T-helper 17 cell (primary cell): ENCODE measurements at places on chromosomes 1 and 21. TPM values are rescaled to one million over a fixed set of nuclear protein-coding genes. Genes with fewer than 3 reads are reported as not detected.

DNA sequence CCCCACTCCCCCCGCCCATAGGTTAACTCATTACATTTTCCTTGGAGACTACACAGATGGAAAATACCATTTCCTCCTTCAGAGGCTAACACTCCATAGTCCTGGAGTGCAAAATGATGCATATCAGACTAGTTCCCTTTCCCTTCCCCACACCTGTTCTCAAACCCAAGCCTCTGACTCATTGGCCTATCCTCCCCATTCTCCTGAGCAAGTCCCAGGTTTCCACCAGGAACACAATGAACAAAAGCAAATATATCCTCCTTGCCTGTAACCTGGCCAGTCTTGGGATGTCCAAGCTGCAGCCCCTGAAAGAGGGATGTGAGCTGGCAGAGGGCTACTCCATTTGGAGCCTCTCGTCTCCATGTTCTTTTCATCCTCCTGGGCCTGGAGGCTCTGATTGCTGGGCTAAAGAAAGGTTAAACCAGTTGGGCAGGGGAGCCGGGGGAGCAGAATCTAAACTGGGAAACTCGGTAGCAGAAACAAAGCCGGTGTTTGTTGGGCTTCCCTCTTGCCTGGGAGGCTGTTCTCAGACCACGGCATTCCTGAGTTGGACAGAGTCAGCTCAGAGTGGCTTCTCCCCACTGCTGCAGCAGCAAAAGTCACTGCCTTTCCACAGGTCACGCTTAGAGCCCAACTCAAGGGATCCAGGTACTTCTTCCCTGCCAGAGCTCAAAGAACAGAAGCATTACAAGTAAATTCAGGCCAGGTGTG lies 13.9 kb downstream of the SSR2 start:
- no peak for DNase-seq

Gene CHAF1B
- total RNA-seq = 5.7 TPM

DNA sequence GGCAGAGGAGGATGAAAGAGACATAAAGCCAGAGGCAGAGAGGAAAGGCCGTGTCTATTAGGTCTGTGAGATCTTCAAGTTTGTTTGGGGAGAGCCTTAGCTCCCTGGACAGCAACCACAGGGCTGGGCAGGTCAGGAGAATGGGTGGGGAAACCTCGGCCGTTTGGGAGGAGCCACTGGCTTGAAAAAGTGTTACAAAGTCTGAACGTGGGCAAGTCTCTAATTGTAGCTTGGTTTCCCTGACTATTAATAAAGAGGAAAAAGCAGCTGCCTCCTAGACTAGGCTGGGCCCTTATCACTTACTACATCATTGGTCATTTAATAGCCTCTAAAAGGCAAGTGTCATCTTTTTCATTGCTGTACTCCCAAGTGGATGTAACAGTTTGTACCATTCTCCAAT lies at the start of gene CCDC17:
CCDC17 (minus strand) TSS at position 83 of the 400 bp plus-strand sequence. CDS start 145 bp downstream, outside the sequence.
- DNase-seq = no peak

Gene KRTAP19-3
- not detected for total RNA-seq

GRCh38 chr1:230382001-230382491 lies 44.1 kb downstream of the PGBD5 start:
- no peak for DNase-seq

- no peak for DNase-seq
Measured at GRCh38 chr21:45817345-45817744, 164.2 kb upstream of the COL6A1 start.

GRCh38 chr1:7262611-7263010 lies 477.4 kb downstream of the CAMTA1 start:
- DNase-seq = no peak

Gene KRTAP12-2
- not detected for total RNA-seq
